Urinary bladder (tissue), 4 donors: ENCODE measurements at places on chromosomes 3 and 15. TPM values are rescaled to one million over a fixed set of nuclear protein-coding genes. Genes with fewer than 3 reads are reported as not detected.

Gene SMAD6
- total RNA-seq, result 31.1 TPM

DNA sequence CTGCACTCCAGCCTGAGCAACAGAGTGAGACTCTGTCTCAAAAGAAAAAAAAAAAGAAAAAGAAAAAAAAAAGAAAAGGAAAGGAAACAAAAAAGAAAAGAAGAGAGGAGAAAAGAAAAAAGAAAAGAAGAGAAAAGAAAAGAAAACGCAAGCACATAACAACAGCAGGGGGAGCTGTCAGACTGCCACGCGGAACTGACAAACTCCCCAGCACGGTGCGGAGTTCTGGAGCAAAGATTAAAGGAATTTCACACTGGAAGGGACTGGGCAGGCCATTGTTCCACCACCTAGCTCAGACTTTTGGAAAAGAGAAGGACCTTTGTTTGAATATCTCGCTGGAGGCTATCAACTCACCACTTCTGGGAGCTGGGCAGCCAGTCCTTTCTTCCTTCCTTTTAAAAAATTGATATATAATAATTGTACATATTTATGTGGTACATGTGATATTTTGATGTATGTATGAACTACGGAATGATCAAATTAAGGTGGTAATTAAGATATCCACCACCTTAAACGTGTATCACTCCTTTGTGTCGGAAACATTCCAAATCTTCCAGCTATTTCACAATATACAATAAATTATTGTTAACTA lies 40.5 kb downstream of the DPPA2 start:
- no peak for DNase-seq

DNA sequence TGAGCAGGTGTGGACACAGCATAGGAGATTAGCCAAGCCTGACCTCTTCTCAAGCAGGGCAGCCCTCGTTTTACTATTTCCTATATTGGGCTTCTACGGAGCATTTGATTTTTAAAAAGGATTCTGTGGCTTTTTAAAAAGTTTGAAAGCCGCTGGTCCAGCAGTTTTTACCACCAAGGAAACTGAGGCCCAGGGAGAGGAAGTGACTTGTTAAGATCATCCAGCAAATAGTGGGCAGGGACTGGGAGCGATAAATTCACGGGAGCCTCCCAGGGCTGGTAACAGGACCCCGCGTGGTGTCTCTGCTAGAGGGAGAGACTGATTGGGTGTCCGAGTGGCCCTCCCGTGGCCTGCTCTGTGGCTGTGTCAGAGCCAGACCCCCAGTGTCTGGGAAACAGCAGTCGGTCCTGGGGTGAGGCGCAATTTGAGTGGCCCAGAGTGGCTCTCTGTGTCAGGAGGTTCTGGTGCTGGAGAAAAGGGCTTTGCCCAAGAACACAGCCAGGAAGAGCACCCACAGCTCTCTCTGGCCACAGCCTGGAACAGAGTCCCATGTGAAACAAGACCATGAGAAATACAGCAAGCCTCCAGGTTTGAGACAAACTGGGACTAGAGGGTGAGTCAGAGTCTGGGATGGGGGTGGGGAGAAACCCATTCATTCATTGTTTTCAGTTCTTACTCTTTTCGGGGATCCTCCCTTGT lies 4.2 kb downstream of the FURIN start:
- DNase-seq, result no peak

Gene NMB
- total RNA-seq, result 1.6 TPM

- DNase-seq, result no peak
Observed at GRCh38 chr15:90213818-90214204, 12.7 kb downstream of the SEMA4B start.

Gene TM4SF4
- not detected for total RNA-seq

Gene GRM2
- total RNA-seq, result 0.32 TPM

Gene DIPK2A
- 104 TPM for total RNA-seq

DNA sequence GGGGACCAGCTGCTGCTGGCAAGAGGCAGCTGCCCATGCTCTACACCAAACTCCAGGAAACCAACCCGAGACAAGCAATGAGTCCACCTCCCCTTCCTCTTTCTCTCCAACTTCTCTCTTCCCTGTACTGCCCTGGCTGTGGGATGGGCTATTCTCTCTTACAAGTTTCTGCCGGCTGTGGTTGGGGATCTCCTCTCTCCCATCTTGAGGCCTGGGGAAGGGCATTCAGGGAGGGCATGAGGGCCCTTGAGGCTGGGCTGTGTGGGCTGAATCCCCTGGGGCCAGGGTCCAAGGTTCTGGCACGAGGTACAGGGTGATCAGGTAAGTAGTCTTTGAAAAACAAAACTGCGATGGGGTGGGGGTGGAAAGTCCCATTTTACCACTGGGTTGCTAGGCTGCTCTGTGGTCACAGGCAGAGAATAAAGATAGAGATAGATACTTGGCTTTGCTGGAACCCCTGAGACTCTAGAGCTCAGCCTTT lies 32.3 kb upstream of the CTSH start:
- no peak for DNase-seq

GRCh38 chr15:62758126-62758951 lies 284.2 kb upstream of the TPM1 start:
- DNase-seq, result no peak

Gene MELTF
- 8.4 TPM for total RNA-seq

- no peak for DNase-seq
Observed at GRCh38 chr15:66030650-66031049, 161.4 kb downstream of the RAB11A start.

Gene SCN11A
- 11.8 TPM for total RNA-seq

GRCh38 chr15:98728811-98729160 lies 80.4 kb downstream of the IGF1R start:
- DNase-seq, result no peak

Gene CSTA
- total RNA-seq, result 10.0 TPM

- DNase-seq, result no peak
Observed at GRCh38 chr15:72724028-72724427, 38.0 kb downstream of the BBS4 start.

GRCh38 chr3:187227658-187228258 lies 30.5 kb downstream of the RTP1 start:
- DNase-seq, result no peak

DNA sequence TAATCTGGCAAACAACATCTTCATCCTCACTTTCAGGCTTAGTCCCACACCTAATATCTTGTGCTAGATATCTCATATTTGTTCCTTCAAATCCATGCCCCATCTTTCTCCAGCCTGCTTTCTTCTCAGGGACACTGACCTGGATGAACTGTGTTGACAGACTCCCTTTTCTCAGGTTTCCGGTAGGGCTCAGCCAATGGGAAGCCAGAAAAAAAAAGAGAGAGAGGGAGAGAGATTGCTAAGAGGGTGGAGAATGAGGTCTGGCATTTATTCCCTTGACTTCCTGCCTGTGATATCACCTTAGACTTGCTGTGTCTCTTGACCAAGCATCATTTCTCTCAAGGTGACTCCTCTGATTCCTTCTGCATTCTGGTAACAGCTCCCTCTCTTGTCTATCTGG lies 145.6 kb upstream of the ABI3BP start:
- no peak for DNase-seq

GRCh38 chr3:50412231-50412754 lies 53.0 kb upstream of the TMEM115 start:
- DNase-seq, result no peak

DNA sequence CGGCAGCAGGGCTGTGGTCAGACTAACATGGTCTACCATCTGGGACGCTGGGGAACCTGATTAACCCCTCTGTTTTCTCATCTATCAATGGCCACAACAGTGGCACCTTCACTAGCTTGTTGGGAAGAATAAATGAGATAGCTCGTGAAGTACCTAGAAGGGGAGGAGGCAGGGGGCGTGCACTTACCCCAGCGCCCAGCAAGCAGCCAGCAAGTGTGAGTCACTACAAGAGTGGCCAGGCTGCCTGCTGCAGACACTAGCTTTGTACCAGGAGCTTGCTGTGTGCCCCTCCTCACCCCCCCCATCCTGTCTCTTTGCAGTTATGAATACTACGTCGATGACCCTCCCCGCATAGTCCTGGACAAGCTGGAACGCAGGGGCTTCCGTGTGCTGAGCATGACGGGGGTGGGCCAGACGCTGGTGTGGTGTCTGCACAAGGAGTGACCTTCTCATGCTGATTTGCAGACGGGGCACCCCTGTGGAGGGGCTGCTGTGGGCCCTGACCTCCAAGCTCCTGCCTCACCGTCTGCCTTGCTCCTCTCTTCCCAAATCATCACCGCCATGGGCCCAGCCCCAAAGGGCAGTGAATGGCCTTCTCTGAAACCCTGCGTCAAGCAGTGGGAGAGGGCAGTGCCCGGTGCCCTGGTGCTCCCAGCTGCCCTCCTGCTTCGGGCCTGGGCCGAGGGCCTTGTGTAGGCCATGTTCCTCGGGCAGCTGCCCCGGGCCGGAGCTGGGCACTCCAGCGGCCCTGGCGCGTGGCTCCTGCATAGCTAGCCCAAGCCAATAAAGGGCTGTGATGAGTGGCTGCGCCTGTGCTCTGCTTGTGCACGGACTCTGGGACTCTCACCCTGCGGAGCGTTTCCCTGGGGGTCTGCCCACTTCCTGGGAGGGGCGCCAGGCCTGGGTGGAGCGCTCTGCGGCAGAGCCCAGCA lies 2.6 kb upstream of the C15orf62 start:
- no peak for DNase-seq

- no peak for DNase-seq
Observed at GRCh38 chr15:53807501-53807900, 48.0 kb upstream of the WDR72 start.

GRCh38 chr3:64444490-64445108 lies 219.3 kb upstream of the PRICKLE2 start:
- no peak for DNase-seq

- no peak for DNase-seq
Observed at GRCh38 chr3:166445865-166446264, 608.6 kb upstream of the BCHE start.

DNA sequence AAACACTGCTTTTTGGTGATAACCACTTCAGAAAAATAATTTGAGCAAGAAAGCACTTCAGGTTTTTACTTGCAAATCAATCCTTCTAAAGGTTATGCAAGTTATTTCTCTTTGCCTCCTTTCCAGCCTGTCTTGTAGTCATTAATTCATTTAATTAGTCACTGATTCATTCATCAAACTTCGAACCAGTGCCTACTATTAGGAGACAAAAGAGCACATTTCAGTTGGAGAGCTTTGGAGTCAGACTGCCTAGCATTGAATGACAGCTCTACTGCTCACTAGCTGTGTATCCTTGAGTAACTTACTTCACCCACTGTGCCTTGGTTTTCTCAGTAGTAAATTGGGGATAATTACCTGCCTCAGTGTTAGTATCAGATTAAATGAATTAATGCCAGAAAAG lies 14.9 kb upstream of the LRRC58 start:
- no peak for DNase-seq

Gene GOLGA6L2
- total RNA-seq, result not detected

DNA sequence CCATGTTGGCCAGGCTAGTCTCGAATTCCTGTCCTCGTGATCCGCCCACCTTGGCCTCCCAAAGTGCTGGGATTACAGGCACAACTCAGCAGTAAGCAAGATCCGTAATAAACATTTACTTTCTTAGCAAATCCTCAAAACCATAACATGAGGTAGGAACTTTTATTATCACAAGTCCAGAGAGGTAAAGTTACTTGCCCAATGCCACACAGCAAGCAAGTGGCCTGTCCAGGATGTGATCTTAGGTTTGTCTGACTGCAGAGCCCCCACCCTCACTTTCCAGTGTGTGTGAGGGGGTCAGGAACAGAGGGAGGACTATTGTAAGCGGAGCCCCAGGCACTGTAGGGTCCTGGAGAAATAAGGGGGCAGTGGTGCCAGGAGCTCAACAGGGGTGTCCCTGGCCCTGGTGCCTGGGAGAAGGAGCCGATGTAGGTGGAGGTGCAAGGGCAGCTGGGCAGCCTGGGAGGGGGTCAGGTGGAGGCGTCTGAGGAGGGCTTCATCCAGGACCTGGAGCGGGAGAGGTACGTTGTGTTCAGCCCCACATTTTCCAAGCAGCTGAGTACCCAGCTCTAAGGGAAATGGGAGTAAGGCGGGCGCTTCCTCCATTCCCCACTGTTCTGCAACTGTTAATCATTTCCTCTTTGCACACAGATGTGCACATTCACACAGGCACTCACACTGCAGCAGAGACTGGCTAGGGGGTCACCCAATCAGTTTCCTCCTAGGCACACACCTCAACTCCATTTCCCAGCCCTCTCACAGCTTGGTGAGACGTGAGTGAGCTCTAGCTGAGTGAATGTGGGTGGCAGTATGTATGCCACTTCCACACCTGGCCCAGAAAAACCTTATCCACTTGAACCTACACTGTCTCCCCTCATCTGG lies 5.9 kb downstream of the RPUSD3 start:
- no peak for DNase-seq

Gene ATR
- total RNA-seq, result 53.8 TPM

DNA sequence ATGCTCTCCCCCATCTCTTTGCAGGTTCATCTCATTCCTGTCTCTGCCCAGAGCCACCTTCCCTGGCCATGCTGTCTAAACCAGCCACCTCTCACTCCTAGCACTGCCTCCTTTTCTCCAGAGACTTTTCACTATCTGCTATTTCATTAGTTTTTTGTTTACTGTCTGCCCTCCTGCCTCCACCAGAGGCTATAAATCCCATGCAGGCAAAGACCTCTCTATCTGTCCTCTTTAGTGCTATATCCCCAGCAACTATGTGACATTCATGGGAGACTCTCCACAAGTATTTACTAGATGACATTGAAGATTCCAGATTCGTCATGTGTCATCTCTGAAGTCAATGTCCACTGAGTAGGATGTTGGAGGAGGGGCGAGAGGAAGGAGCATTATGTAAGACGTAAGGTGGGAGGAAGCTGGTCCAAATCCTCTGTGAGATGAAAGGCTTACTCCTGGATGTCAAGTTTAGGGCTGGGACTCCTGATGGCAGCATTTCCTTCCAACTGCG lies 3.4 kb upstream of the FAM43A start:
- no peak for DNase-seq

DNA sequence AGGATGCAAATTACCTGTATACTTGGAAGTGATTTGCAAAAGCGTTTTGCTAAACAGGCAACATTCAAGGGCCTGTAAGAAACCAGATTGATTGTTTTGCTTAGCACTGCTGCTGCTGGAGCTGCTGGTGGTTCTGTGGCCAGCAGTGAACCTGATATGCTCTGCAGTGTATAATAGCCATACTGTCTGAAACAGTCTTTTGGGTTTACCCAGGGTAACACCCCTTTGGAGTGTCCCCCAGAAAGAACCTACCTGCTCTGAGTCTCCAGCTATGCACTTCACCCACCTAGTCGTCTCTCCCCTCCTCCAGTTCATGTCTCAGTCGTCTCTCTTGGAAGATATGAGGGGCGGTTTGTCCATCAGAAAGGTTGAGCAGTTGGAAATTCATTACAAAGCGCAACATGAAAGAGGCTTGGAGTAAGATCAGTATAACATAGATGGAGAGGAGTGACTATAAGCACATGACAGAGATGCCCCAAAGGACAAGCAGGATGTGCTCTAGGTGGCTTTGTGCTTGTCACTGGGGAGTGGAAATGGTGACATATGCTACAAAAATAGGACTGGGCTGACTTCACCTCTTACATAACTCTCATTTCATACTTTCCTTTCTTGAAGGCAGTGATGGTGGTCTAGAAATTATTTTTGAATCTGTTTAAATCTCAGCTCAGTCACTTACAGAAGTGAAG lies 3.8 kb downstream of the MKRN2 start:
- DNase-seq, result no peak

GRCh38 chr15:59298225-59298853 lies 74.3 kb downstream of the MYO1E start:
- no peak for DNase-seq

GRCh38 chr3:50323092-50323600 lies 601 bp upstream of the HYAL2 start:
- no peak for DNase-seq

Gene UBAP1L
- total RNA-seq, result 3.9 TPM

GRCh38 chr15:29438703-29439055 lies 169.1 kb upstream of the NSMCE3 start:
- peak; percentile 51 for DNase-seq

Gene CEP97
- total RNA-seq, result 34.4 TPM
